ENCODE measurements at places on chromosomes 1 and 21.

GRCh38 chr1:219755234-219755633 is 142.3 kb upstream of the ZC3H11B start:
- no peak for DNase-seq

DNA sequence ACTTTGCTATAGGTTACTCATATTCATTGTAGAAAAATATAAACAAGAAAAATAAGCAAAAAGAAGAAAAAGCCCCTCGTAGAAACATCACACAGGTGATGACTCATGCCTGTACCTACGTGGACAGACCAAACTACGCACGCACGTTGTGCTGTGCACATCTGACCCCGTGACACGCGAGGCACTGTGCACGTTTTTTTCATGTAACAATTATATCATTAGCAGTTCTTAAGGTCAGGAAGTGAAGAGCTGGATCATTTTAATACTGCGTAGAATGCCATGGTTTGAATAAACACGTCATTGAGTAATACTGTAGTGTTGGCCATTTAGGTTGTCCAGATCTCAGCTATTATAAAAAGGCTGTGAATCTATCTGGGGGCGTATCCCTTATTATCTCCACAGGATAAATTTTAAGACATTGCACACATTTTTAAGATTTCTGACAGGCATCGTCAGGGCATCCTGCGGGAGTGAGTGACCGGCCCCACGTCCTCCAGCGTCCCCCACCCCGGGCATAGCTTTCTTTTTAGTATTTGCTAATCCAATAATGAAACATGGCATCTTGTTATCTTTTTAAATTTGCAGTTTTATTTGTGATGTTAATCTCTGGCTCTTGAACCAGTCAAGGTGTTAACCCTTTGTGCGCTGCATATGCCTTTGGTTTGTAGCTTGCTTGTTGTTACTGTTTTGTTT is 23.4 kb upstream of the ADARB1 start:
- peak; percentile 95 for DNase-seq

- no peak for DNase-seq
These were observed 16.8 kb downstream of the CNST start for GRCh38 chr1:246583056-246583440.

DNA sequence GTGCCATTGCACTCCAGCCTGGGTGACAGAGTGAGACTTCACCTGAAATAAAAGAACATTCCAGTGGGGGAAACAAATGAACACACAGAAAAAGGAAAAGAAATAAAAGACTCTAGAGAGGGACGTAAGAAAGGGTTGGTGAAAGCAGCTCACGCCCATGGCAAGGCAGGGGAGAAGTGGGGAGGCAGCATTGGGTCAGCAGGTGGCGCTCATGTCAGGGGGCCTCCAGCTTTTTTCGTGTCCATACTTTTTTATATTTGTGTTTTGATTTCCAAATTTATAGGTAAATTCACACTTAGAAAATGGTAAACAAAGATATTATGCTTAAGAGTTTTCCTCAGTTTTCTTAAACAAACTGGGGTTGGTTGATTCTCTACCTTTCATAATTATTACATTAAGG is 45.5 kb downstream of the VPS13D start:
- peak; percentile 12 for DNase-seq

DNA sequence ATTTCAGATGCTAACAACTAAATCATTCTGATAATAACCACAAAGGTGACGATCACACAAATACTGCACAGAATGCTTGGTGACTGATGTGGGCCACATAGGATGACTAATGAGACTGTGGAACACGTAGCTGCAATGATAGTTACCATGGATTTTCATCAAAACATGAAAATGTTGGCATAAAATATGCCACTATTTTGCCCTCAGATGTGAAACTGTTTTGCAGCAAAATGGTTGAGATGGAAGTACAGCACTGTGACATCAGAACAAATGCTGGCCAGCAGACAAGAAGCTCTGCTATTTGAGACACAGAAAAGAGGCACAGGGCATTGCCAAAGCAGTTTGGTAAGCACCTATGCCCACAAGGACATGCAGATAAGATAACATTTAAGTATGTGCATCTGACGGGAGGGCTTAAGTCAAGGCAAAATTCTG is 83.8 kb downstream of the NIBAN1 start:
- DNase-seq, result peak; percentile 53

DNA sequence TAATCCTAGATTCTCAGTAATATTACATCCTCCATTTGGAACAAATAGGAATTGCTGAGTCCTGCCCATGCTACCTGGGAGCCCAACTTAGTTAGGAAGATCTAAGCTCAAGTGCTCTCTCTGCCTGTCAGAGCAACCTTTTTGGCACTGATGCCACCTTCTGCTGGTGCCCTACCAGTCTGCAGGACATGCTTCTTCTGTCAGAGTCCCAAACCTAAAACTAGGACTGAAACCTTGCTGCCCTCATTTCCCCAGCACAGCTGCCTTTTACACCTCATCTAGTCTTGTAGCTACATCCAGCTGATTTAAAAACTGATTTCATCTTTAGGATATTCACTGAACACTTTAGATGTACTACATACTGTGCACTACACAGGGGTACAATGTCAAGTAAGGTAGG is 118.7 kb downstream of the LYPLAL1 start:
- no peak for DNase-seq

GRCh38 chr1:98368995-98369394 is 292.5 kb upstream of the SNX7 start:
- no peak for DNase-seq

DNA sequence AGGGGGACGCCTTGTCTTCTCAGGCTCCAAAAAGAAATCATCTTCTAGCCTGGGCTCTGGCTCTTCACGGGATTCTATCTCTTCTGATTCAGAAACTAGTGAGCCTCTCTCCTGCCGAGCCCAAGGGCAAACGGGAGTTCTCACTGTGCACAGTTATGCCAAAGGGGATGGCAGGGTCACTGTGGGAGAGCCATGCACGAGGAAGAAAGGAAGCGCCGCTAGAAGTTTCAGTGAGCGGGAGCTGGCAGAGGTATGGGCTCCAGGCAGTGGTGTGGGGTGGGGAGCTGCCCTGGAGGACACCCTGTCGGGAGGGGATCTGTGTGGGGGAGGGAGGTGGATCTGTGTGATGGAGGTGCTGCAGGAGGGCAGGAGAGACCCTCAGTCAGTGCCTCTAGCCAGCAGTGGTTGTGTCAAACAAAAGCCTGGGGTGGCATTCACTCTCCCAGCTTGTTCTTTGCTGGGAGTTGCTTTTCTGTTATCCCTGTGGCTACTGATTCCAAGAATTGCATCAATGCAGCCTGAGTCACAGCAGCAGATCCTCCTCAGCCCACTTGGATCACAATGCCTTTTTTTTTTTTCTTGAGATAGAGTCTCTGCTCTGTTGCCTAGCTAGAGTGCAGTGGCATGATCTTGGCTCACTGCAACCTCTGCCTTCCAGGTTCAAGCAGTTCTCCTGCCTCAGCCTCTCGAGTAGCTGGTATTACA is 21.8 kb downstream of the KDM4A start:
- peak; percentile 72 for DNase-seq

Measured in brain microvascular endothelial cell (primary cell).